ENCODE measurements at places on chromosomes 5 and 9.
A peak's percentile ranks its signal among the peaks of the same experiment; 100 is the strongest.

- no peak for DNase-seq
These were observed 11.4 kb downstream of the GOLGA1 start for GRCh38 chr9:124929464-124929863.

DNA sequence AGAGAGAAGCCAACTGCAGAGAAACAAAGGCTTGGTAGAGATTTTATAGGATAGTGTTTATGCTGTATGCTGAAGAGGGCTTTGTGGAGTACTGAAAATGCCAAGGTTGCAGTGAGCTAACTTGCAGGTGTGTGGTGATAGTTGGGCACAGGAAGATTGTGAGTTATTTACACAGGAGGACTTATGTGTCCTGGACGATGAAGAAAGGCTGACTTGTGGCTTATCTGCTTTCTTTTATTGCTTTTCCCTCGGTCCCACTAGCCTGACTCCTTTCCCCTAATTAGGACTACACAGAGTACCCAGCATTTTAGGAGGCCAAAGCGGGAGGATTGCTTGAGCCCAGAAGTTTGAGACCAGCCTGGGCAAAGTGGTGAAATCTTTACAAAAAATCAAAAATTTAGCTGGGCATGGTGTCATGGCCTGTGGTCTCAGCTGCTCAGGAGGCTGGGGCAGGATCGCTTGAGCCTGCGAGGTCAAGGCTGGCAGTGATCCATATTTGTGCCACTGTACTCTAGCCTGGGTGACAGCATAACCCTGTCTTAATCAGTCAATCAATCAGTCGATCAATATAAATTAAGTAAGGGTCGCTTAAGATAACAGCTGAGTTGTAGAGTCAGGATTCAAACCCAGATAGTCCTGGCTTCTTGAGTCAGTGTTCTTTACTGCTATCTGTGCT, 61.9 kb downstream of the UBE2R2 start:
- no peak for DNase-seq

- DNase-seq = no peak
These were observed 63.7 kb upstream of the CACNA1B start for GRCh38 chr9:137813651-137814415.

- no peak for DNase-seq
These were observed 61.0 kb upstream of the C5orf58 start for GRCh38 chr5:170171811-170172210.

GRCh38 chr5:62732677-62733121, 154.1 kb downstream of the LRRC70 start:
- no peak for DNase-seq

DNA sequence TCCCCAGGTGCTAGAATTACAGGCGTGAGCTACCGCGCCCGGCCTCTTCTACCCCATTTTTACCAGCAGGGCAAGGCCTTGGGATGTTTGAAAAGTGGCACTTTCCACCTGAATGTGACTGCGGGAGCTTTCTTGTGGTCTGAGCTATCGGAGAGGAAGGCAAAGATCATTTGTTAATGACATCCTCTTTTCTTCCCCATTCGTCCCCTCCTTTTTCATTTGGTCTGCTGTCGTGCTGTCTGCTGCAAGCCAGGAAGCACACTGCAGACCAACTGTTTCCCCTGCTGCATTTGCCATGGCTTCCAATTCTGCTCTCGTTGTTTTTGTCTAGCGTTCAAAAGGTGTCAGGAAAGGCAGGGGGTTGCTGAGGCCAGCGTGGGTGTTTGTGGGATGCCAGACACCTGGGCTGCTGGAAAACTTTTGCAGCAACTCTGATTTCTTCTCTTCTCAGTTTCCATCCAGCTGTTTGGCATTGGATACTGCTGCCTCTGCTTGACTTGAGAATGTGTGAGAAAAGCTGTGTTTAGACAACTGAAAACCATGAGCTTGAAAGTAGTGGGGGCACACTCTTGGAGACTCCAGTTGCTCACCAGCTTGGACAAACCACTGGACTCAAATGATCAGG, 196.4 kb upstream of the MSX2 start:
- DNase-seq = no peak

DNA sequence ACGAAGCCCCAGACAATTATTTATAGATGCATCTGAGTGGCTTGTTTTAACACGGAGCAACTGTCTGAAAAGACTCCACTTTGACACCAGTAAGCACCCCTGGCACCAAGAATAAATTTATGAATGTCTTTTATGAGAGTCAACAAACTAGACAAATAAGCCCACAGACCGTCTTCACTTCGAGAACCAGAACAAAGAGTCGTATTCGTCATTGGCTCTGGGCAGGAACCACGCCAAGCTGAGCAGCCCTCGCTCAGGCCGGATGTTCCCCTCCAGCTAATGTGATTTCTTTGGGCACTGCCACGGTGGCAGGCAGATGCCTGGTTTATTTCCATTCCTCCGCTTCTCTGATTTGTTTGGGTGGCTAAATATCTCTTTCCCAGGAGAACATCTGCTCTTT, 91.9 kb upstream of the STC2 start:
- no peak for DNase-seq

GRCh38 chr5:172855597-172856292, 21.7 kb downstream of the ERGIC1 start:
- DNase-seq = no peak

- DNase-seq = no peak
These were observed 37.7 kb upstream of the SHOC1 start for GRCh38 chr9:111832449-111832848.

- no peak for DNase-seq
These were observed 77.8 kb upstream of the ZNF618 start for GRCh38 chr9:113798062-113799030.

DNA sequence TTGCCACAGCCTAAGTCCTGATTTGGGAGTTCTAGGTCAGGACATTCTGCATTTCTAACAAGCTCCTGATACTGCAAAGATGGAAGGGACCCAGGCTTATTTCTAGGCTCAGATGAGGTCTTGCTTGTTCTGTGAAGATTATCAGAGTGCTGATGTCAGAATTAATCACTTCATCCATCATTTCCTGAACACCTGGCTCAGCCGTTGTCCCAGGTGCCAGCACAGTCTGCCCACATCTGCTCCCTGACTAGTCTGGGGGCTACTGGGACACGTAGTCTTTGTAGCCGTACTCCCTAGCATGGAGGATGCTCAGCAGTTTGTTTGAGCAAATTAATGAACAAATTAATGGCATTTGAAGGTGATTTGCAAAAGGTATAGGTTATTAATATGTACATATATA, 17.9 kb upstream of the SPINK4 start:
- no peak for DNase-seq

GRCh38 chr5:146751781-146752401, 126.7 kb downstream of the PPP2R2B start:
- DNase-seq = no peak

- DNase-seq = no peak
These were observed 201.2 kb downstream of the FOXD4L6 start for GRCh38 chr9:40927260-40927631.

DNA sequence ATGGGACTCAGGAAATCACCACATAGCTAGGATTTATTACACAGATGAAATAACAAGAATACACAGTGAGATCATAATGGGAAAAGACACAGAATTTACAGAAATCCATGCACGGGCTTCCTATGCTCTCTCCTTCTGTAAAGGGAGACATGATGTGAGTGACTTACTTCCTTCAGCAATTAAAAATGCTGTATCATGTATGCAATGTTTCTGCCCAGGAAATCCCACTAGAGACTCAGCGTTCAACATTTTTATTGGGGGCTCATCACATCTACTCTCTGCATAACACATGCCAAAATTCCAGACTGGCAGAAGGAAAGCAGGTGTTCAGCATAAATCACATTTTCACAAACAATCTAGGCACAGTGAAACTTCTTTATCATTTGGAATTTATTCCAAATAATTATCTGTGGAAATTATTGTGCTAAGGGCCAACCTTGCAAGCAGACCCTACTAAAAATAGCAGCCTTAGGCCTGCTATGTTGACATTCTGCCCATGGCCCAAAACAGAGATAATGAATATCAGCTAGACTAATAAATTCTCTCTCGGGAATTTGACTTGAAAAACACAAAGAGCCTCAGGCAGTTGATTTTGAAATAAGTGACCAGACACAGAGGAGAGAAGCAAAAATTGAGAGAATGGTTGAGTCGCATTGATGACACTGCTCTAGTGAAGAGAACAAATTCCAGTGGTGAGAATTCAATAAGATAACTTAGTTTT, 31.4 kb upstream of the SELENOP start:
- peak; percentile 68 for DNase-seq

DNA sequence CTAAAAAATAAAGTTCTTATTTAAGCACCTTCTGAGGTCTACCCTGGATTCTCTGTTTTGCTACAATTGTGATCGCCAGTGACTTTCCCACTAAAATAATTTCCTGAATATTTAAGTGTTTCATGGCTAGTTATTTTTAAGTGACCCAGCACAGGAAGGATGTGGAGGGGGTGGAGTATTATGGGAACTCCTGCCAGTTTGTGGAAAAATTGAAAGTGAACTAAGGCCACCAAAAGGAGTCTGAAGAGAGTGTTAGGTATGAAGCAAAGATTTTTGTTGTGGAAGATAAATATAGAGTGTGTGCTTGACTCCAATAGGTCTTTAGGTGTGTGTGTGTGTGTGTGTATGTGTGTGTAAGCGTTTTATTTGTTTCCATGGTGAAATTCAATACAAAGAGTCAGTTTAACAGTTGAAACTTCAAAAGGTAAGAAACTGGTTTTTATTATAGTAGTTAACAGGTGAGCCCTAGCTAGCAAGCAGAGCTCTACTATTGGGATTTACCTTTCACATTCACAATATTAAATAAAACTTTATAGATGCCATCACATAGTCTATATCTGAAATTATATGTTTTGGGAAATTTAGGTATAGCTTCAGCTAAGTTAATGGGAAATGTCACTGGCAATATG, 25.6 kb downstream of the RASGRF2 start:
- no peak for DNase-seq

DNA sequence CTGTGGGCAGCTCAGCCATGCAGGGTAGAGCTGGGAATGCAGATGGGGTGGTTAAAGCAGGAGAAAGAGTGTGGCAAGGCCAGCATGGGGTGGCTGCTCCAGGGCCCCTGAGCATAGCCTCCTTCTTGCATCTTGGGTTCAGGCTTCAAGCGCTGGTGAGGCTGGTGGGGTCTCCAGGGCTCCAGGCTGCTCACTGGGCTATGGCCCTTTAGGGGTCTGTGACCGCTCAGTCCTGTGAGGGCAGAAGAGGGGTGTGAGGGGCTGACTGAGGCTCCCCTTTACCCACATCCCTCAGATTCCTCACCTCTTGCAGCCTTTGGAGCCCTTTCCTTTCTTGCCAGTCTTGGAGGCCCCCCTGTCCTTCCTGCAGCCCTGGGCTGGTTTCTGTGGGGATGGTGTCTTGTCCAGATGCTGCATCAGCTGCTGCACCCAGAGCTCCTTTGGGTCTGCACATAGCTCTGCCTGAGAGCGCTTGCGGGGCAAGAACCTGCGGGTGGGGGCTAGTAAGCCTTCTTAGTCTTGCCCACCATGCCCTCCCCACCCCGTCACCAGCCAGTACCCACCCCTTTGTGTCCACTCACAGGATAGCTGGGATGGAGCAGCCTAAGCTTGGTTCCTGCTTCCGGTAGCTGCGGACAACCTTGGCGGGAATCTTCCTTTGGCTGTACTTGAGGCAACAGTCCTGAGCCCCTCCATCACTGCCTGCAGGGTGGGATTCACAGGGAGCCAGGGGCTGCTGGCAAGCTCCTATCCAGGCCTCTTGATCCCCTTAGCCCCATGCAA, 549 bp downstream of the CCL21 start:
- no peak for DNase-seq

DNA sequence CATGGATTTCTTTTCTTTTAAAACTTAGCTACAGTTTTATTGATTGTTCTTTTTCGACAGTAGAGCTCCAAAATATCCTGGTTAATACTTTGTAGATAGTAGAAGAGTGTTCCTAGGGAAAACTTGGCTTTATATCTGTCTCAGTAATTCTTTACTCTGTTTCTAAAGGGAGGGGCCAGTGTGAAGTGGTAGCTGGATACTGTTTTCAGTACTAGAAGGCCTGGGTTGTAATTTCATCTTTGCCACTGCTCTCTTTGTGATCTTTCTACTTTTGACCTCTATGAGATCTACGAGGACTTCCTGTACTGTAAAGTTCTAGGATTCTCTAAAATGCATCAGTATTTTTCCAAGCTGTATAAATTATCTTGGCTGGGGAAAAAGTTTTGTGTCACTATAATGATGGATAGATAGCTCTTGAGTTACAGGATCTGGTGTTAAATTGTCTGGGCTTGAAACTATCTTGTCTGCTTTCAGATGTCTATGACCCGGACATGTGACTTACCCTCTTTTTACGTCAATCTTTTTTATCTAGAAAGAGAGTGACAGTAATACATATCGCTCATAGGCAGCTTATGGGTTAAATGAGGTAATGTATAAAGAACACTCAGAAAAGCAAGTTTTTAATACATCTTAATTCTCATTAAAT, 53.6 kb downstream of the PRR16 start:
- DNase-seq = no peak

- no peak for DNase-seq
These were observed 821.0 kb upstream of the GRAMD2B start for GRCh38 chr5:125602184-125602583.

DNA sequence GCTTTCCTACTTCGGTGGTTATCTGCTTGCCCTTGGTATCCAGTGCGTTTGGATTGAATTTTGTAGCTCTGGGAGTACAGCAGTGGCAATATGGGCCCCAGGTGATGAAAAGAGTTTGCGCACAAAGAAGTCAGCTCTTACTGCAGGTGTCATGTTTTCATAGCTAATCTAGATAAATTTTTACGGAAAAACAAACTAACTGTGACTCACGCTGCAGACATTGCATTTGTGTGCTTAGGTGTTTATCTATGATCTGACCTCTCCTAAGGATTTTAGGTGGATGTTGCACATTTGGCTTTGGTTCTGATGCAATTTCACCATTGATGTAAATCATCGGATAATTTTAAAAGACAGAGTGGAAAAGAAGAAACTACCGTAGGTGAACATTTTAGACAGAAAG, 92.1 kb downstream of the VCAN start:
- no peak for DNase-seq

GRCh38 chr5:139635606-139636206, 12.4 kb upstream of the CXXC5 start:
- DNase-seq = peak; percentile 90

DNA sequence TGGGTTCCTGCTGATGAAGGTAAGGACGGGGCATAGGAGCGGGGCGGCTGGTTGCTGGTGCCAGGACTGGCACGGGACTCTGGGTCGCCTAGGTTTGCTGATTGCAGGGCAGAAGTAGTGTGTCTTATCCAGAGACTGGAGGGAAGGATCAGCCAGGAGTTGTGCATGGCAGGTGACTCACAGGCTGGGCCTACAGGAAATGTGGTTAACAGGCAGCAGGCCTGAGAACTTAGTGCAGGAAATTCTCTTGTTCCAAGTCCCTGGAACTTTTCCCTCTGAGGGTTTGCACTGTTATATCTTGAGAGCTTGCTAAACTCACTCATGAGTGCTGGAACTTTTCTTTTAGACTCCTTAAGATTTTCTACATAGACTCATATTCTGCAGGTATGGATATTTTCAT, 95.1 kb downstream of the ANXA2R start:
- peak; percentile 87 for DNase-seq

DNA sequence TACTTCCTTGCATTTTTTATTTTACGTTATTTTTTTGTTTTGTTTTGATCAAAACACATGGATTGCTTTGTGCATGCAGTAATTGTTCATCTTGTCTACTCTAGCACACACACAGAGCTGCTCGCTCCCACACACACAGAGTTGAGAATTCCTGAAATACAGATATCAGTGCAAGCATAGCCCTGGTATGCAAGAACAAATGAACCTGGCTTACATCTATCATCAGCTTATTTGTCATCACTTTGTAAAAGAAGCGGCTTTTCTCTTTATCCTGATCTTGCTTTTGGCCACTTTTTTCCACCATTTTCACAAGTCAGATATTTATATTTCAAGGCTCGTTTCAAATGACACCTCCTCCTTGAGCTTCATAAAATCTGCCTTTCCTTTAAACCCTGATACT, 1435.7 kb downstream of the MAT2B start:
- DNase-seq = peak; percentile 7

GRCh38 chr9:126283799-126284465, 42.7 kb upstream of the MVB12B start:
- DNase-seq = no peak

Measured in NCI-H226 (cell line).